ENCODE measurements at places on chromosomes 11 and 22.
A peak's percentile ranks its signal among the peaks of the same experiment; 100 is the strongest.

DNA sequence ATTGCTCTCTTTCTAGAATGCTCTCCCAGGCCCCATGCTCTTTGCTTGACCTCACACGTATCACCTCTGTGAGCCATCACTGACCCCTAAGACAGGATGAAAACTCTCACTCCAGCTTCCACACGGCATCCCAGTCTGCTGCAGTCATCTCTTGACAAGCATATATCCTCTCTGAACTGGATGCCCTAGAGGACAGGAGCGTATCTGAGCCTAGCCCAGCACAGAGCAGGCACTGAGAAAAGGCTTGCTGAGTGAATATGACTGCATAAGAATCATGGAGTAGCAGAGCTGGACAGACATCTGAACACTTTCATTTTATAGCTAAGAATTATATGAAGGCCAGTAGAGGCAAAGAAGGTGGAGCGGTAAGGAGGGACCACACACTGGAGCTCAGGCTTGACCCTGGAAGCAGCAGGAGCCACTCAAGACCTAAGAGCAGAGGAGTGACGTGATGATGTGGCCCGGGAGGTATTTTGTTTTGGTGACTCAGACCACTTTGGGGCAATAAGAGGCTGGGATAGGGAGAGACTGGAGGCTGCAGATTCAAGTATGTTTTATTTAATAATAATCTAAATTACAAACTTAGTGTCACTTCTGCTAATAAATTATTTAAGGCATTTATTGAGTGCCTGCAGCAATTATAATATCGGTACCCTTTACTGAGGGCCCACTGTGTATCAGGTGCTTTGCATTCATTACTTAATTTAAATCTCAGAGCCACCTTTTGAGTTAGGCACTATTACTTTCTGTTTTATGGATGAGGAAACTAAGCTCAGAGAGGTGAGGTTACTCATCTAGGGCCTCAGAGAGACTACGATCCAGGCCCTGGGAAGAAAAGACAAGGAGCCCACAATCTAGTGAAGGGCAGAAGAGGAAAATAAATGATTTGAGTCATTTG is 42.6 kb downstream of the MAP6 start:
- no peaks in the 10 kb centered on the region for H3K36me3 ChIP-seq
- no peak overlapping the region for H3K4me3 ChIP-seq
- no peaks in the 10 kb centered on the region for H3K27me3 ChIP-seq
- H3K27ac ChIP-seq, result no peak overlapping the region

DNA sequence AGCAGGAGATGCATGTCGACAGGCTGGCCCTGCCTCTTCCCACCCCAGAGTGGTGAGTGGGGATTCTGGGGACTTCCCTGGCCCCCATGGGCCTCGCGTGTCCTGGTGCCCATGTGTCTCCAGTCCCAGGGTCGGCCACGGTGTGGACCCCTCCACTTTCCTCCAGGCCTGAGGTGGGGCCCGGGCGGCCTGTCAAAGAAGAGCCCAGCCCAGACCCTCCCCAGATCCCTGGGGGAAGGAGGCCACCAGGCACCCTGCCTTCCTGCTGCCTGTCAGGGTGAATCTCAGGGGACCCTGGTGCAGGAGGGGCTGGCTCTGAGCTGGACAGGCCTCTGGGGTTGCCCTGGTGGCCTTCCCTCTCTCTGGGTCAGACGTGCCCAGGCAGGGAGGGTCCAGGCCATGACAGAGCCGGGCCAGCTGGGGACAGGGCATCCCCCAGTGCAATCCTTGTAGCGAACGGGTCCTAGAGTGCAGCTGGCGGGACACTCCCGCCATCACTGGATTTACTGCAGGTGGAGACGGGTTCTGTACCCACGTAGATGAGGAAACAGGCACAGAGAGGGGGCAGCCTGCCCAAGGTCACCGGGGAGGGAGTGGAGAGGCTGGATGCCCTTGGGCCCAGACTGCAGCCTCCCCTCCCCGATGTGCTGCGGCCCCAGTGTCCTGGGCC is 13.5 kb upstream of the MUC6 start:
- H3K27ac ChIP-seq, result no peak overlapping the region
- no peak overlapping the region for H3K4me3 ChIP-seq
- no peaks in the 10 kb centered on the region for H3K4me1 ChIP-seq
- H3K27me3 ChIP-seq, result no peaks in the 10 kb centered on the region

GRCh38 chr22:31124290-31124689 is 1.5 kb downstream of the INPP5J start:
- no peak overlapping the region for H3K27ac ChIP-seq
- H3K27me3 ChIP-seq, result no peaks in the 10 kb centered on the region
- no peak overlapping the region for H3K4me3 ChIP-seq
- DNase-seq, result no peak
- no peaks in the 10 kb centered on the region for H3K36me3 ChIP-seq
- peaks cover 29% of the 10 kb centered on the region for H3K4me1 ChIP-seq

GRCh38 chr22:29225422-29226090 is 19.9 kb downstream of the EMID1 start:
- no peaks in the 10 kb centered on the region for H3K27me3 ChIP-seq
- no peak overlapping the region for H3K4me3 ChIP-seq
- no peaks in the 10 kb centered on the region for H3K36me3 ChIP-seq
- peak; percentile 23 for DNase-seq
- H3K27ac ChIP-seq, result no peak overlapping the region

DNA sequence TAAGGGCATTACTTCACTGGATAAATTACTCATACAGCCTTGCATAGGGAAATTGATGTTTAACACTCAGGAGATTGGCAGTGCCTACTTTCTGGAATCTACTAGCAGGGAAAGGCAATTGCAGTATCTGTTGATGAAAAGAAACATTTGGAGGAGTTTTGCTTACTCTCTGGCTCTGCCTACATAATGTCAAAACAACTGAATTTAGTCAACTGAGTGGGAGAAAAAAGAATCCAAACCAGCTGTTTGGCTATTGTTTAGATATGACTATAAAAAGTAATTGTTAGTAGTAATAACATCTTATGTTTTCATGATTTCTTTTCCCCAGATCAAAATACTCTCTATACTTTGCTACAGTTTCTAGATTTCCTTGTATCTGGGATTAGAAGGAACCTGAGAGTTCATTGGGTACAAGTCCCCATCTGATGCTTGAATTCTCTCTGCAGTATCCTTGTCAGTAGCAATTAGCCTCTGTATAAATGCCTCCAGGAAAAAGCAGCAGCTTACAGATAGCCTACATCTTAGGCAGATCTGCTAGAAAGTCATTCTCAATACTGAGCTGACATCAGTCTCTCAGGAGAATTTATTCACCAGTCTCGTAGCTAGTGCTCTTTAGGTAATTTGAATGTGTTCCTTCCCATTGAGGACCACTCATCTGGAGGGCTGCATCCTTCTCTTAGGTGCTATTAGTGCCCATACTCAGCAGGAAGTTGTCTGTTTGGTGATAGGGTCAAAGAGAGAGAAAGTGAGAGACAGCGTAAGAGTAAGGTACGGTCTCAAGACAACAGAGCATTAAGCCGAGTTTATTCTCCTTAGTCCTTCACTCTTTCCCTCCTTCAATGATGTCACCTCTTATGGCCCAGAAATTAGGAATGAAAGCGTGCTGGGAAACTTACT is 185.9 kb upstream of the CCDC90B start:
- no peaks in the 10 kb centered on the region for H3K27me3 ChIP-seq
- no peak overlapping the region for H3K27ac ChIP-seq
- H3K4me1 ChIP-seq, result no peaks in the 10 kb centered on the region
- DNase-seq, result no peak
- H3K36me3 ChIP-seq, result no peaks in the 10 kb centered on the region

GRCh38 chr22:30662040-30662439 is 5.6 kb downstream of the DUSP18 start:
- peaks cover 5% of the 10 kb centered on the region for H3K4me1 ChIP-seq
- H3K27ac ChIP-seq, result no peak overlapping the region
- H3K27me3 ChIP-seq, result no peaks in the 10 kb centered on the region
- no peak for DNase-seq
- H3K4me3 ChIP-seq, result no peak overlapping the region

- no peak for DNase-seq
- H3K4me1 ChIP-seq, result no peaks in the 10 kb centered on the region
- H3K27me3 ChIP-seq, result no peaks in the 10 kb centered on the region
- peaks cover 6% of the 10 kb centered on the region for H3K36me3 ChIP-seq
- H3K27ac ChIP-seq, result no peak overlapping the region
Observed at GRCh38 chr11:971092-971690, 45.5 kb downstream of the AP2A2 start.

- H3K36me3 ChIP-seq, result no peaks in the 10 kb centered on the region
- H3K27me3 ChIP-seq, result no peaks in the 10 kb centered on the region
- H3K4me3 ChIP-seq, result no peak overlapping the region
- no peak for DNase-seq
- no peak overlapping the region for H3K27ac ChIP-seq
- peaks cover under 1% of the 10 kb centered on the region for H3K4me1 ChIP-seq
Observed at GRCh38 chr11:27018902-27019529, 21.6 kb upstream of the BBOX1 start.

- DNase-seq, result peak; percentile 31
- H3K27ac ChIP-seq, result no peak overlapping the region
- no peaks in the 10 kb centered on the region for H3K36me3 ChIP-seq
- no peaks in the 10 kb centered on the region for H3K4me1 ChIP-seq
Observed at GRCh38 chr11:60985991-60986915, 14.8 kb downstream of the CD6 start.

DNA sequence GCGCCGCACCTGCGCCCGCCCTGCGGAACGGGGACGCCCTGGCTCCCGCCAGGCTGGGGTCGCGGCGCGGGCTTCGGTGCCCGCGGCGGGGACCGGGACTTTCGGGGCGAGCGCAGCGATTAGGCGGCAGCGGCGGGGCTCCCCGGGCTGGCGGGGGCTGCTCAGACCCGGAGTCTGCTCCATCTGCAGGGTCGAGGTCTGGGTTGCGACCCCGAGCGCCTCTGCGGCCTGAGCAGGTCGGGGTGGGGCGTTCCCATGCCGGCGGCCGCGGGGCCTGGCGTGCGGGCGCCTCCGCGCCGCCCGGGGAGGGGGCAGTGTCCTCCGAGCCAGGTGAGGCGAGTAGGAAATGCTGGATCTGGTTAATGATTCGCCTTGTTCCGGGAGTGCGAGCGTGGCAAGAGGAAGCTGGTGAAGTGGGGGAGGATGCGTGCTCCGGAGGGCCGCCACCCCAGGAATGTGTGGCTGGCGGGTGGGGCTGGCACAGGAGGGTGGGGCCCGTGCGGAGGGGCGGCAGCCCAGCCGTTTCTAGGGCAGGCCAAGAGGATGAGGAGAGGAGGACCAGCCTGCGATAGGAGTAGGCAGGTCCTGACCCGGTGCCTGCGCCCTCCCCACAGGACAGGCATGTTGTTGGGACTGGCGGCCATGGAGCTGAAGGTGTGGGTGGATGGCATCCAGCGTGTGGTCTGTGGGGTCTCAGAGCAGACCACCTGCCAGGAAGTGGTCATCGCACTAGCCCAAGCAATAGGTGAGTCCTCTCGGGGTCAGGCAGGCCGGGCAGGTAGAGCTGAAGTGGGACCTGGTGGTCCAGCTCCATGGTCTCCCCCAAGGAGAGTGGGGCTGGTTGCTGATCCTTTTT is 606 bp downstream of the RASSF7 start:
- H3K36me3 ChIP-seq, result no peaks in the 10 kb centered on the region
- H3K27me3 ChIP-seq, result peaks cover 23% of the 10 kb centered on the region
- no peak overlapping the region for H3K27ac ChIP-seq
- peak overlapping the region; percentile 91 for H3K4me3 ChIP-seq
- no peak for DNase-seq

GRCh38 chr11:126060757-126061171 is 1.9 kb downstream of the CDON start:
- H3K36me3 ChIP-seq, result no peaks in the 10 kb centered on the region
- H3K4me3 ChIP-seq, result no peak overlapping the region
- H3K27me3 ChIP-seq, result no peaks in the 10 kb centered on the region
- H3K27ac ChIP-seq, result no peak overlapping the region
- peaks cover 15% of the 10 kb centered on the region for H3K4me1 ChIP-seq
- no peak for DNase-seq

DNA sequence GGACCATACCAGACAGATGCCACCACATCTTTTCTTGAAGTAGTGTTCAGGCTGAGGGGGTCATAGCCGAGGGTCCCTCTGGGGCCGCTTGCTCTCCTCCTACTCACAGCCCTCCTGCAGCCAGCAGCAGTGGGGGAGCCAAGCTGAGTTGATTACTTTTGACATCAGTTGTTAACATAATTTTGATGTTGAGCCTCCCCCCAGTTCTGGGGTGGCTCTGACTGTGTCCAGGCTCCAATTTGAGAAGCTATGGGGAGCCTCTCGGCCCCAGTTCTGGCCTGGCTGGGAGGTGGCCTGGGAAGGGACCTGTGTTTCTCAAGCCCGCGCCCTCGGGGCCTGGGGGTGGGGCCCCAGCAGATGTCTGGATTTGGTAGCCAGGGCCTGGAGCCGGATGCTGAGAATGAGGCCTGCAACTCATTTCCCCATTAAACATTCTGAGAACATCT is 47.9 kb downstream of the KCNQ1OT1 start:
- H3K27me3 ChIP-seq, result no peaks in the 10 kb centered on the region
- no peak overlapping the region for H3K27ac ChIP-seq
- H3K4me3 ChIP-seq, result no peak overlapping the region
- no peak for DNase-seq
- no peaks in the 10 kb centered on the region for H3K36me3 ChIP-seq
- H3K4me1 ChIP-seq, result no peaks in the 10 kb centered on the region

GRCh38 chr22:19002684-19003038 is 66.6 kb upstream of the PRODH start:
- H3K27me3 ChIP-seq, result peaks cover 37% of the 10 kb centered on the region
- H3K4me1 ChIP-seq, result no peaks in the 10 kb centered on the region
- H3K27ac ChIP-seq, result no peak overlapping the region
- H3K36me3 ChIP-seq, result no peaks in the 10 kb centered on the region
- DNase-seq, result no peak

DNA sequence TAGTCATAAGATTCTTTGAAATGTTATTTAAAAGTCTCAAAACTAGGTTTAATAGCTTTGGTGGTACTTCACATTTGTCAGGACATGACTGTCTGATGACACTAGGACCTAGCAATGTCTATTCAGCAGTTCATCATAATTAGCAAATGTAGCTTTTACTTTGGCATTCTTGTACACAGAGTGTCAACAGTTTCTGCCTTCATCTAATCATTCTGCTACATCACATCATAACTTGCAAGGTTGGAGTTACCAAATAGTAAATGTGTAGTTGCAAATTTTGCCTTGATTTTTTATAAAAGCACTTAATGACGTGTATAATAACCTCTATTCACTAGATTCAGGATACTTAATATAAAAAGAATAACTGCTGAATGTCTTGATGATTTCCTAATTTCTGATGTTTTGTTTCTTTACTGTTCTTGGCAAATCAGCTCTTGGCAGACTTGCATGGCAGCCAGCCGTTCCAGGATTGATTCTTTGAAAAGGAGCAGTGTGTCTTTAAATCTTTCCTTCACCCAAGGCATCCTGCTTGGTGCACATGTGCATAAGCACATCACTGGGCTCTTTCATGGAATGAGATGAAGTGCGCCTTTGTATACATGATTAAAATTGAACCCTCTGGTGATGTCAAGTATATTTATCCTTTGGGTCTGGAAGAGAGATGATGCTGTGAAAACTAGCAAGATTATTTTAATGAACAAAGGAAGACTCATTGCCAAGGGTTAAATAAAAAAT is 12.2 kb downstream of the FBXO7 start:
- DNase-seq, result no peak
- H3K27ac ChIP-seq, result no peak overlapping the region
- no peaks in the 10 kb centered on the region for H3K27me3 ChIP-seq
- no peak overlapping the region for H3K4me3 ChIP-seq
- H3K36me3 ChIP-seq, result peaks cover 36% of the 10 kb centered on the region
- peaks cover 27% of the 10 kb centered on the region for H3K4me1 ChIP-seq
